ENCODE measurements at places on chromosomes 5 and 9.

- no peak for DNase-seq
Measured at GRCh38 chr5:58551492-58551891, 31.4 kb upstream of the RAB3C start.

DNA sequence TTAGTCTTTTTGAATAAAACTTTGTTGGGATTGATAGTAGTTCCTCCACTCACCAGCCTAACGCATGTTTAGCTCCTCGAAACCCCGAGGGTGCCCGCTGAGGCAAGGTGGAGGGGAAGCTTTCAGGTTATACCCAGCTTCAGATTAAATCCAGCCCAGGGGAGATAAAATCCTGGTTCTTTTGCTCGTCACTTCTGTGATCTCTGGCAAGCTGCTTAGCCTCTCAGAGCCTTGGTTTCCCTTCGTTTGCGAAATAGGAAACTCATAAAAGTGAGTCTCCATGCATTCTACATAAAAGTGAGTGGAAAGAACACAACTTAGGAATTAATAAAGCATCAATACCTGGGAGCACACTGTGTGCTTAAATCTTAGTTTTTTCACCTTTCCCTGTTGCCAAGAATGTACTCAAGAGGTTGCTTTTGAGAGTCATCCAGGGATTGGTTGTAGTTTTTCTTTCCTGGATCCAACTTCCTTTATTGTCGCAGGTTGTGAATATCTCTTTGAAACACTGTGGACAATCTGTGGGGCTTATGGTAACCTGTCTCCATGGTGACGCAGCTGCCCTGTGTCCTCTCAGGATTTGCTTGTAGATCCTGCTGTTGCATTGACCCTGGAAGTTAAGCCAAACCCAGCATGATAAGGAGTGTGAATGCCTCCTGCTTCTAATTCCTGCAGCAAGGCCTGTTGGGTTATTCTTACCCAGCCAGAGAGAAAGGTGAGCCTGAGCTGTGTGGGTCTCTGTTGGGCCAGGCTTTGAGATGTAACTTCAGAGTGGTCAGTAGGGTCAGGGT lies 2.0 kb downstream of the GALNT12 start:
- no peak for DNase-seq

GRCh38 chr5:143068712-143069111 lies 298.5 kb downstream of the ARHGAP26 start:
- DNase-seq: no peak

- DNase-seq: no peak
Measured at GRCh38 chr5:38724301-38725030, 121.3 kb upstream of the OSMR start.

- DNase-seq: no peak
Measured at GRCh38 chr9:37677435-37677834, 26.7 kb downstream of the FRMPD1 start.

DNA sequence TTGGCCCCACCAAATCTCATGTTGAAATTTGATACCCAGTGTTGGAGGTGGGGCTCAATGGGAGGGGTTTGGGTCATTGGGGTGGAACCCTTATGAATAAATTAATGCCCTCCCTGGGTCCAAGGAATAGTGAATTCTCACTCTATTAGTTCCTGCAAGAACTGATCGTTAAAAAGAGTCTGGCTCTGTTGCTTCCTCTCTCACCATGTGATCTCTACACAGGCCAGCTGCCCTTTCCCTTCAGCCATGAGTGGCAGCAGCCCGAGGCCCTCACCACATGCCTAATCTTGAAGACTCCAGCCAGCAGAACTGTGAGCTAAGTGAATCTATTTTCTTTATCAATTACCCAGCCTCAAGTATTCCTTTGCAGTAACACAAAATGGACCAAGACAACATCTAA lies 106.0 kb downstream of the CAAP1 start:
- DNase-seq: no peak

Data from stimulated activated CD4-positive, alpha-beta T cell treated with anti-CD3 and anti-CD28 coated beads, Interleukin-12 subunit alpha, Interleukin-12 subunit beta, amount 100 ng/mL, for 48 hours (primary cell).